ENCODE measurements at places on chromosomes 2 and 18. TPM values are rescaled to one million over a fixed set of nuclear protein-coding genes. Genes with fewer than 3 reads are reported as not detected.

The ITGB6 gene
- total RNA-seq: not detected

The SKA1 gene
- total RNA-seq: 20.6 TPM

The SPR gene
- 7.6 TPM for total RNA-seq

The PPP3R1 gene
- total RNA-seq: 71.8 TPM

The APCDD1 gene
- 1.8 TPM for total RNA-seq

The EN1 gene
- total RNA-seq: not detected

The RUFY4 gene
- 0.44 TPM for total RNA-seq

DNA sequence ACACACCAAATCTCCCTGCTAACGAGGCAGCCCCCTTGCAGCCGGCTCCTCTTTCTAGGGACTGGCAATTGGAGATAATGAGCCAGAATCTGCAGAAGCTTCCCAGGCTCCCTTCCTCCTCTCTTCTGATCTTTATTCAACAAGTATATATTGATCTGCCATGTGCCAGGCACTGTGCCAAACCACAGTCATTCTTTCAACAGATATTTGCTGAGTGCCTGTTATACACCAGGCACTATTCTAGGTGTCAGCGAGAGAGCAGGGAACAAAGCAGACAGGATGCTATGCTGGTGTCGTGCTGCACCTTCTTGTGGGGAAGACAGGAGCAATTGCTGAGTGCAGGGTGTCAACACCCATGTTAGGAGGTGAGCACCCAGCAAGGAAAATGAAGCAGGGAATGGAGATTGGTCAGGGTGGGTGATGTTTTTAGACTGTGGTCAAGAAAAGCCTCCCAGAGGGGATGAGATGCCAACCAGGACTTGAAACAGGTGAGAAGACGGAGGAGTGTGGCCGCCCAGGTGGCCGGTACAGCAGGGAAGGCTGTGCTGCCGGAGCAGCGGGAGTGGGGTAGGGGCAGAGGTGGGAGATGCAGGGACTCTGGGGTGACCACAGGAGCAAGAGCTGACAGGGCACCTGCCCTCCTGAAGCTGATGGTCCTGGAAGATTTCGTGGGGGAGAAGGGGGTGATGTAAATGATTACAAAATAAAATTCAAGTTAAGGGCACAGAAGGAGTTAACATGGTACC is 307.6 kb upstream of the RAB12 start:
- DNase-seq: no peak

DNA sequence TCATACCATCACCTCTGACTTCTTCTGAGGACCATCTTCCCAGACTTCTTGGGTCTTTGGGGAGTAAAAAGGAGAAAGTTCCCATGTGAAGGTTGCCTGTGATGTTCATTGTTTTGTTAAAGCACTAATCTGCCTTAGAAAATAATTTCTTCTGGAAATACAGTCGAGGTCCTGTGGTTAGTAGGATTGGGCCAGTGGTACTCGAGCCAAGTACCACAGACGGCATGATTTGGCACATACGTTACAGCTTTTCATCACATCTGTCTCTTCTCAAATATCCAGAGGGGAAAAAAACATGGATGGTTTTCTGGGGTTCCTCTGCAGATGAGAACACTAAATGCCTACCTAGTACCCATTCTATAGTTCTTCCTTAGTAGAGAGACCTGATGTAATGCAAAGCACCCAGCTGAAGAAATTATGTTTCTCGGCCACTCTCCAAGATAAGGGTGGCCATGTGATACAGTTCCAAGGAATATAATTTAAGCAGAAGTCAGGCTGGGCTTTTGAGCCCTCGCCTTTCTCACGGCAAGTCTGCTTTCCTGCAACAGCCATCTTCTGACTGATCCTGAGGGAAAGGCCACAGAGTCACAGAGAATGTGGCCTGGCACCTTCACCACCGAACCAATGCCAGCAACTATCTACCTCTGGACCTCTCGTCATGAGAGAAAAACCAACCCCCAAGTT is 161.0 kb downstream of the RNF152 start:
- DNase-seq: no peak

GRCh38 chr2:113966832-113967231 is 76.9 kb downstream of the ACTR3 start:
- DNase-seq: no peak

- no peak for DNase-seq
Observed at GRCh38 chr2:30362468-30363081, 84.5 kb upstream of the LCLAT1 start.

GRCh38 chr2:88765154-88765888 is 73.8 kb downstream of the RPIA start:
- peak; percentile 68 for DNase-seq

DNA sequence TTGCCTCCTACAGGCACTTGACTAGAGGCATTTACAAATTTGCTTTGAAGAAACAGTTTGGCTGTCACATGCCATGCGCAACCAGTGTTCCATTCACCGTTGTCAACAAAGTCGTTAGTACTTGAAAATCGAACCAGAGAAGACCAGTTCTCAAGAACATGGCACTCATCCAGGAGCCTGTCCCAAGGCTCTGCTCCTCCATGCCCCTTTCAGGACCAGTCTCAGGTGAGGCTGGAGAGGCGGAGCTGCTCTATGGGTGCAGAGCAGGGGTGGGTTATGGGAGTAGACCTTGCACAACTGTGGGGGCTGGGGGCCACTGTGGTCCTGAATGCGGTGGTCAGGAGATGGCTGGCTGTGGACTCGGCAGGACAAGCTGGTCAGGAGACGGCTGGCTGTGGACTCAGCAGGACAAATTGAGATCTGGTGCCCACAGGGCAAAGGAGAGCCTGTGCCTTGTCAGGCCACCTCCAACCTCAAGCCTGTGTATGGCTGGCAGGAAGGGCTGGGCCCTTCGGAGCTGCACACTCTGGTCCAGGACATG is 12.3 kb upstream of the ATP9B start:
- DNase-seq: no peak

- no peak for DNase-seq
Observed at GRCh38 chr2:62461707-62462106, 44.3 kb downstream of the TMEM17 start.

DNA sequence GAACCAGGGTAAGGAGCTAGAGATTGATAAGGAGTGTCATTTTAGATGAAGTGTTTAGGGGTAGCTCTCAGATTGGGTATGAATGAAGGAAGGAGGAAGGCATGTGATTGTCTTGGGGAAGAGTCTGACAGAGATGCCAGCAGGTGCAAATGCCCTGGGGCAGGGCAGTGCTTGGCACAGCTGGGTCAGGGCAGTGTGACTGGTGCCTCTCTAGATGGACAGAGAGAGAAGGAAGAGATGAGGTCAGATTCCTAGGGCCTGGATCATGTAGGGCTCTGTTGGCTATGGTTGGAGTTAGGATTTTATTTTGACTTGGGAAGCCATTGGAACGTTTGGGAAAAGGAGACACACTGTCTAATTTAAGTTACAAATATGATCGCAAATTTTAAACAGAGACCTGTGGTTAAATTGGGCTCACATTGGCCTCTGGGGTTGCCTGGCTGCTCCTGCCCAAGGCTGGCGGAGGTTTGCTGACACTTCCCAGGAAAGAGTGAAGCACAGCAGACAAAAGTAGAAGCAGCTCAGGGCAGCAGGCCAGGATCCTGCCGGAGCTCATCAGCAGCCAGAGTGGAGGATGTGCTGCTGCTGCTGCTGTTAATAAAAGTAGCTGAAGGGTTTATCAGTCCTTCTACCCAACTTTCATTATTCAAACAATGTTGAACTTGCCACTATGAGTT is 32.7 kb upstream of the FHL2 start:
- DNase-seq: no peak

- no peak for DNase-seq
Observed at GRCh38 chr2:66832646-66833435, 397.9 kb downstream of the MEIS1 start.

- no peak for DNase-seq
Observed at GRCh38 chr2:171963198-171963597, 36.6 kb upstream of the METAP1D start.

DNA sequence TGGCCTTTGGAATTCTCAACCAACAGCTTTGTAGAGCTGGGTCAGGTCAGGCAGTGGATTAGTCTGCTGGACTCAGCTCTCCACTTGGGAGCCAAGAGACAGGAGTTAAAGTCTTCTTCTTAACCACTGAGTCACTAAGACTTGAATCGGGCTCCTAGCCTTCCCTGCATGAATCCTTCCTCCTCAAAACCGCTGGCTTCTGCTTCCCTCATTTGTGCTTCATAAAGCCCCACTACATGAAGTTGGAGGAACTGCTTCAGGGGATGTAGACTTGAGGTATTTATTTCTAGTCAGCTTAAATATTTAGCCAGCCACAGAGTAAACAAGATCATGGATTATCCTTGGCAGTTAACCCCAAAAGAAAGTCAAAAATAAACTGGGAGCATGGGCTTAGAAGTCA is 536.3 kb upstream of the TNP1 start:
- DNase-seq: no peak

- DNase-seq: peak; percentile 83
Observed at GRCh38 chr2:88016086-88016959, at the start of gene RNU2-63P. RNU2-63P (minus strand) TSS chr2:88016547.

GRCh38 chr2:168577885-168578284 is 121.8 kb downstream of the CERS6 start:
- no peak for DNase-seq

- no peak for DNase-seq
Observed at GRCh38 chr2:233639860-233640259, 3.6 kb downstream of the UGT1A10 start.

GRCh38 chr2:145055651-145056050 is 535.7 kb upstream of the ZEB2 start:
- no peak for DNase-seq

DNA sequence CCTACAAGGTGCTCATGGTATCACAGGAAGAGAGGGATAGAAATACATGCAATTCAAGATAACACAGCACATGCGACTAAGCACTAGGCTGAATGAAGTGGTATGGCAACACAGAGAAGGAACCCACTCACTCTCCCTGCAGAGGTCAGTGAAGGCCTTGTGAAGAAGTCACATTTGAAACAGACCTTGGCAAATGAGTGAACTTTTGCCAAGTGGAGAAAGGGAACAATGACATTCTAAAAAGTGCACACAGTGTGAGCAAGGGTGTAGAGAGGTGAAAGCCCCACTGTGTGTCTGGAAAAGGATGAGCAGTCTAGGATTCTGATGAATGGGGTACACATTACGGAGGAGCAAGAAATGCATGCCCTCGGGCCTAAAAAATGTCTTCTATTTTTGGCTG is 23.3 kb downstream of the KLF7 start:
- no peak for DNase-seq

Data from H9 (cell line).